ENCODE measurements at places on chromosomes 7 and 10.

GRCh38 chr10:103719036-103719435, 136.3 kb downstream of the SH3PXD2A start:
- DNase-seq = peak; percentile 74

- DNase-seq = peak; percentile 92
Measured at GRCh38 chr10:131546086-131546810, 234.7 kb upstream of the TCERG1L start.

- no peak for DNase-seq
Measured at GRCh38 chr7:68122801-68123200, 1126.2 kb downstream of the TYW1 start.

- DNase-seq = peak; percentile 66
Measured at GRCh38 chr7:156892081-156892800, 742 bp downstream of the LMBR1 start.

DNA sequence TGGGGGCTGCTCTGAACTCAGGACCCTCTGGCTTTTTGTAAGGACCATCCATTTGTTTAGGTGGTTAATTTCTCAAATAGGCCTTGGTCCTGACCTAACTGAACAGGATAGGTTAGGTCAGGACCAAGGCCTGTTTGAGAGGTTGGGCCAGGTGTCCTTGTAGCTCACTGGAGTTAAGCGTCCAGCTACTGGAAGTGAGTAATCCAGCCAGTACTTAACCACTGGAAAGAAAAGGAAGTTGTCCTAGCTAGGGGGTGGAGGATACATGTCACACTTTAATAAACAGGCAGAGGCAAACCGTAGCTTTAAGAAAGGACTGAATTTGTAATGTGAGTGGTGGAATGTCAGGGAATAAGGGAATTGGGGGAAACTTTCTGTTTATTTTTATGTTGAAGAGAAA, 96.0 kb downstream of the GPR85 start:
- no peak for DNase-seq

- DNase-seq = no peak
Measured at GRCh38 chr7:140081774-140082425, 19.1 kb upstream of the PARP12 start.

GRCh38 chr7:104921596-104921995, 92.4 kb upstream of the KMT2E start:
- DNase-seq = no peak

GRCh38 chr10:4121502-4122380, 336.7 kb upstream of the KLF6 start:
- DNase-seq = no peak

- peak; percentile 29 for DNase-seq
Measured at GRCh38 chr7:106773228-106773627, 91.9 kb upstream of the PIK3CG start.

DNA sequence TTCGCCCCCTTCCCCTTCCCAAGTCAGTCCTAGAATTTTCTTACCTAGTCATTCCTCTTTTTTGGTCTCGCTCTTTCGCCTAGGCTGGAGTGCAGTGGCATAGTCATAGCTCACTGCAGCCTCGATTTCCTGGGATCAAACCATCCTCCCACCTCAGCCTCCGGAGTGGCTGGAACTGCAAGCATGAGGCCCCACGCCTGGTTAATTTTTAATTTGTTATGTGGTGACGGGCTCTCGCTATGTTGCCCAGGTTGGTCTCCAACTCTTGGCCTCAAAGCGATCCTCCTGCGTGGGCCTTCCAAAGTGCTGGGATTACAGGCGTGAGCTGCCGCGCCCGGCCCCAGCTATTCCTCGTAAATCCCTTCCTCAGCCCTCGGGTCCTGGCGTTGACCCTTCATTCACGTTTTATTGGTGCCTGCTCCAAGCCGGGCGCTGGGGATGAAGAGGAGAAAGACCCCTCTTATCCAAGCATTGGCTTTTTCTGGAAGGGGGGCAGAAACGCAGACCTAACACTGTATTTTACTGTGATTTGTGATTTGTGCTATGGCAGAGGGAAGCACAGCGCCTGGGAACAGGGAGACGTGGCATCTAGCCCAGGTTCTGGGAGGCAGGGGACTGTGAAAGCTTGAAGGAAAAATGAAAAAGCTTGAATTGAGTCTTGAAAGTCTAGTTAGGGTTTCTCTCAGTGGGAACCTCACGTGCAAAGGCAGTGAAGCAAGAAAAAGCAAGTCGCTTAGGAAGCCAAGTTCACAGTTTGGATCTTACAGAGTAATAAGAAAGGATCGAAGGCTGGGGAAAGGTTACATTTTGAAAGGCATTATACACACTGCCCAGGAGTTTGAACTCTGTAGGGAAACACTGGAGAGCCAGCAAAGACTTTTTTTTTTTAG, 516 bp downstream of the ZNHIT1 start:
- no peak for DNase-seq

GRCh38 chr7:65457705-65458104, 84.0 kb downstream of the ZNF92 start:
- no peak for DNase-seq
